ENCODE measurements at places on chromosomes 1 and 21.

DNA sequence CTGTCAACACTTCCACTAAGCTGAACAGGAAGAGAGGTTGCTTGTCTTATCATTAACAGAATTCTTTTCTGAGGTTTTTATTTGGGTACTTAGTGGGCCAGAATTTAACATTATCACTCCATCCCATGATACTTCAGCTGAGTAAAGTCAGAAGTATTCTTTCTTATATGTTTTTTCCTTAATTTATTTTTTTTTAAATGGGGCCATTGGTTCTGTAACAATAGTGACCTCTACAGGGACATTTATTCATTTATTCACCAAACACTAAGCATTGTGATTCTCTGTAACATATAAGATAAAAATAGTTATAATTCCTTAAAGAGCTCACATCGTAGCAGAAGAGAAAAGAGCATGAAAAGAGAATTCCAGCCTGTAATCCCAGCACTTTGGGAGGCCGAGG lies 9.8 kb downstream of the GREM2 start:
- no peak for DNase-seq

- no peak for DNase-seq
Observed at GRCh38 chr21:35059742-35060141, 10.6 kb upstream of the RUNX1 start.

GRCh38 chr1:36156329-36157114 lies 562 bp downstream of the MAP7D1 start:
- DNase-seq, result peak; percentile 83

DNA sequence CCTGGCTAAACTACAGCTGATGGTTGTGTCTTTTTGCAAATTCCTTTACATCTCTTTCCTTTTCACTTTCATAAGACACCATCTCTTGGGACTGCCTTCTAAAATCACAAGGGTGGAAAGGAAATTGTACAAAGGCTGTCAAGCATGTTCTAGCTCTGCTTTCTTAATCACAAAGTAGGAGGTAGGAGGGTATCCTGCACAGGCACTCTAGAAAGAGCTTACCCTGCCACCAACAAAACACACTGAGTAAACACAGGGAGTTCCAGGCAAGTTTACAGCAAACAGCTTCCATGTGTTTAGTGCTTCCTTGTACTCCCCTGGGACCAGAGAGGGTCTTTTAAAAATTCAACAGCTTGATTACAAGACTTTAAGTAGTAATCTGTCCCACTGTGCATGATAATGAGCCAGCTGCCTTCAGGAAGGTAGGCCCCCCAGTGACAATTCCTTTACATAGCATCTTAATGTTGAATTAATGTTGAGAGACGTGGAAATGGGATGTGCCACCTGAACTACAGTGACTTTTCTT lies 2.4 kb downstream of the PLPP3 start:
- no peak for DNase-seq

GRCh38 chr1:168991667-168992475 lies 114.6 kb upstream of the ATP1B1 start:
- no peak for DNase-seq
